Inflammatory macrophage treated with lipopolysaccharide for 1 hour (primary cell): ENCODE measurements at places on chromosomes 5 and 9.

GRCh38 chr5:179436321-179437122, 91.3 kb upstream of the ADAMTS2 start:
- DNase-seq = no peak

- no peak for DNase-seq
These were observed 154.0 kb downstream of the WDR70 start for GRCh38 chr5:37532976-37533740.

- DNase-seq = no peak
These were observed 216.7 kb downstream of the SMARCA2 start for GRCh38 chr9:2231829-2232228.

DNA sequence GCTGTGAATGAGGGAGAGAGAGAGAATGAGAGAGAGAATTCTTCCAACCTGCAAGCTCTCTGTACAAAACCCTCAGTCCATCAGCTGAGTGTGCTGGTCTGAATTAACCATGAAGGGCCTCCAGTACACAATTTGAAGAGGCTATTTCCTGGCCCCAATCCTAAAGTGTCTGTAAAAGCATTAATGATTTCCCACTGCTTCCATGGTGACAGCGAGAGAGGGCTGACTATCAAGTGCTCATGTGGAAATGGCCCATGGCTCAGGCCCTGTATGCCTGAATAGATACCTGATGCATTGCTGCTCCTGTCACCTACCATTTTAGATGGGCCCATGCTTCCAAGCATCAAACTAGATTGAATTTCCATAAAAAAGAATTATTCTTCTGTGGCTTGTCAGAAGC, 592.4 kb downstream of the KIF4B start:
- DNase-seq = no peak

GRCh38 chr9:20805766-20806165, 121.7 kb downstream of the FOCAD start:
- DNase-seq = no peak

DNA sequence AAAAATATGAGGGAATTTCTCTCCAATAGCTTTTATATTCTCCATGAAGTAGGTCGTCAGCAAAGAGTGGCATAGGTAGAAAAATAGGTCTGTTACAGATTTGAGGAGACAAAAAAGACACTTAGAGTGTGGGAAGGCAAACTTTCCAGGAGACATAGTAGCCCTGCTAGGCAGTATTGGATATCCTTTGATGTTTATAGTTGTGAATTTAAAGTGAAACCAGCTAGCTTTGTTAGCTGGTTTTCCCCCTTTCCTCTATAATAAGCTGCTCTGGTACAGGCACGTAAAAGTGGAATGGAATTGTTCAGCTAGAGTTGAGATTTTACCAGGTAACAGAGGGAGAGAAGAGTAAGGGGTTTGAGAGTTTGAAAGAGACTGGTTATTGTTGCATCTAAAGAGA, 17.1 kb upstream of the APC start:
- DNase-seq = no peak

DNA sequence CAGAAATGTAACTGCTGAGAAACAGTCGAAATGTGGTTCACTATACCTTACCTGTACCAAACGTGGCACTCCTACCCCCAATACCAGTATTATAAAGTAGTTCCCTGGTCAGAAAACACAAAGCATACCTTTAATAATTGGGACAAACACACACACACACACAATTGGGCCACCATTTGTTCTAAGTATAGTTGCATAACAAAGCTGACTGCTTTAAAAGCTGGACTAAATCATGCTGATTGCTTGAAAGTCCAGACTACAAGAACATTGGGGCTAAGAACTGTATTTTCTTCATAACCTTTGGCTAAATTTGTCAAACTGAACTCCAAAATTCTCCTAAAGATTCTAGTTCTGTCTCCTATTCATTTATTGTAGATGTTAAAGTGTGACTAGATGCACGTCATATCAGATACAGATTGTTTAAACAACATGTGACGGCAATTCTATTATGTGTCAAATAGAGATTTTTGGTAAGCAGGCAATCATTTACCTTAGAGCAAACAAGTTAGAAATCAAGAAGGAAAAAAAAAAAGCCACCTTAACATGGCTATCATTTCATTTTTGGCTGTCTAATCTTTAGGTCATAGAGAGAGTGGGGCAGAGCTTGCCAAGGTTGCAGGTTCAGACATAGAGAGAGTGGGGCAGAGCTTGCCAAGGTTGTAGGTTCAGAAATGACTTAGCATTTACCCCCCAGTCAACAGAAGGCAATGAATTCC, 265.1 kb downstream of the ARL15 start:
- DNase-seq = no peak

DNA sequence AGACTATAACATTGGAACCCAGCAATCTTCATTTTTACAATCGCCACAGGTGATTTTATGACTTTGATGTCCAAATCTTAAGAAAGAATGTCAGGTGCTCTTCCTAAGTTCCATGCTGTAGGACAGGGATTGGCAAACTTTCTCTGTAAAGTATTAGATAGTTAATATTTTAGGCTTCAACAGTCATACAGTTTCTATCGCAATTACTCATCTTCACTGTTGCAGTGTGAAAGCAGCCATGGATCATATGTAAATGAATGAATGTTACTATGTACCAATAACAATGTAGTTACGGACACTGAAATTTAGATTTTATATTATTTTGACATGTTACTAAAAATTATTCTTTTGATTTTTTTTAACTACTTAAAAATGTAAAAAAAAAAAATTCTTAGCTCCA, 169.7 kb downstream of the DTWD2 start:
- no peak for DNase-seq

DNA sequence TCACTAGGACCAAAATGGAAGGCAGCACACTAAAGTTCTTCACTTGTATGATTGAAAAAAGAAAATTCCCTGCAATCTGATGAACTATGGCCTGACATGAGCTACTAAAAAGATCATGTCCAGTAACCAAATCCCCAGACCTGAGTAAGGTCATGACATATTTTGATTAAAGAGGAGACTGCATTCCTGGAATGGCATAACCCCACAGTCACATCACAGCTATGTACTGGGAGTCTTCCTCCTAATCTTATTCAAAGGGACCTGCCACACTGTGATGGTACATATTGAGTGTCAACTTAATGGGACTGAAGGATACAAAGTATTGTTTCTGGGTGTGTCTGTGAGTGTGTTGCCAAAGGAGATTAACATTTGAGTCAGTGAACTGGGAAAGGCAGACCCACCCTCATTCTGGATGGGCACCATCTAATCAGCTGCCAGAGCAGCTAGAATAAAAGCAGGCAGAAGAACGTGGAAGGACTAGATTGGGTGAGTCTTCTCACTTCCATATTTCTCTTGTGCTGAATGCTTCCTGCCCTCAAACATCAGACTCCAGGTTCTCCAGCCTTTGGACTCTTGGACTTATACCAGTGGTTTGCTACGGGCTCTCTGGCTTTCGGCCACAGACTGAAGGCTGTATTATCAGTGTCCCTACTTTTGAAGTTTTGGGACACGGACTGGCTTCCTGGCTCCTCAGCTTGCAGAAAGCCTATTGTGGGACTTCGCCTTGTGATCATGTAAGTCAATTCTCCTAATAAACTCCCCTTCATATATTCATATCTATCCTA, 345.0 kb downstream of the TMEM38B start:
- no peak for DNase-seq

- no peak for DNase-seq
These were observed at the start of gene TERT for GRCh38 chr5:1294835-1295649. TERT (minus strand) TSS chr5:1295068; CDS start chr5:1294989, 79 bp downstream.

- DNase-seq = no peak
These were observed 48.9 kb downstream of the APBA1 start for GRCh38 chr9:69623276-69623675.

GRCh38 chr5:76358-77169, 15.4 kb upstream of the PLEKHG4B start:
- DNase-seq = no peak

DNA sequence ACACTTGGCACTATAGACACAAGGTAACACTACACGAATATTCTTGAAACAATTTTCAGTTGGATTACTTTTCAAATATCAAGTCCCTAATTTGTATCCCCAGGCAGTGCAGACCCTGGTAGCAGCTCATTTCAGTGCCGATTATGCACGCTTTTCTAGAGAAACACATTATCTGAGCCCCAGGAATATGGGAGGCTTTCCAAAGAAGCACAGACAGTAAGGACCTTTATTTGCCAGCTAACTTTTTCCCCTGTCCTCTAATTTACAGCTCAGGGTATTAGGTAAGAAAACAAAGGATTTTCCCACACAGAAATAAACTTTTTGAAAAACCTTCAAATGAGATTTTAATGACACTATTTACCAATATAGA, 852.3 kb upstream of the DMAC1 start:
- DNase-seq = no peak

DNA sequence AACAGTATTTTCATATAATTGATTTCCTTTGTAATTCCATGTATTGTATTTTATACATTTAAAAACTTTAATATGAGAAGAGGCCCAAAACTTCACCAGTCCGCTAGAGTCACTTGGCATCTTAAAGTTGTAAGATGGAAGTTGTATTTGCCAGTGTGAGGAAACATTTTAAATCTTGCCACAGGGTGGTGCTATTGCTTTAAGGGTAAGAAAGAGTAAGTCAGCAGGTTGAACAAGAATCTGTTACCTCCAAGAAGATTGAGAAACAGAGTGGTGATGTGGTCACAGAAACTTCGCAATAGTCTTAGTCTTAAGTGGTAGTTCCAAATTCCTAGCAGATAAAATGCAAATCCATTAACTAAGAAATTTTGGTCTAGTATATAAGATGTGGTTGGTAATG, 39.8 kb upstream of the RANBP6 start:
- peak; percentile 82 for DNase-seq

- no peak for DNase-seq
These were observed 4.0 kb downstream of the IL13 start for GRCh38 chr5:132662004-132662401.

- no peak for DNase-seq
These were observed 124.9 kb upstream of the ZNF462 start for GRCh38 chr9:106738109-106738508.

- no peak for DNase-seq
These were observed 213.5 kb downstream of the FANCC start for GRCh38 chr9:95103871-95104580.

DNA sequence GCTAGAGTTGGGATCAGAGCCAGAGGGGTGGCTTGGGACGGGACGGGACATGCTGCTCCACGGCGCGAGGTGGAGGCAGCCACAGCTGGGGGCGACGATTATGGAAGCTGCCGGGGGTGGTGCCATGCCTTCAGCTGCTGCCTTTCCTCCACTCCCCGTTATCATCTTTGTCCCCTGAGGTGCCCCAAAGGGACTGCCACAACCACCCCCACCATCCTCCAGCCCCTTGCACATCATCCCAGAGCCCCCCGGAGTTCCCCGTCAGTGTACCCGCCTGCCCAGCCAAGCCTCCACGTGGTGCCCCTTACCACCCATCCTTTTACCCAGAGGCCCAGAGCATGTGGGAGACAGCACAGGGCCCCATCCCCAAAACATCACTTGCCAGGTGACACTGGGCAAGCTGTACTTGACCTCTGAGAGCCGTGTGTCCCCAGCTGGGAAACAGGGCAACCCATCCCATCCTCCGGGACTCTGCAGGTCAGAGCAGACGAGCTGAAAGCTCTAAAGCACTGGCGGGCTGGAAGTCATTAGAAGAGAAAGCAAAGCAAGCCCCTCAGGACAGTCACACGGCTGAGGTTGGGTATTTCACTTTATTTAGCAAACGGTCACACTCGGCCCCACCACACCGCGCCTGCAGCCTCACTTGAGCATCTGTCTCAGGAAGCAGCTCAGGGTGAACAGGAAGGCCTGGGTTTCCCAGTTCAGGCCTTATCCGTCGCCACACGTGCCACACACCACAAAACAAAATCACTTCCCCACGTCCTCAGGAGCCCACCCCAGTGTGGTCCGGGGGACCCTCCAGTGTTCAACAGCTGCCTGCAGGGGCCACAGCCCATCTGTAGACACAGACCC, 19.5 kb upstream of the MXD3 start:
- no peak for DNase-seq

DNA sequence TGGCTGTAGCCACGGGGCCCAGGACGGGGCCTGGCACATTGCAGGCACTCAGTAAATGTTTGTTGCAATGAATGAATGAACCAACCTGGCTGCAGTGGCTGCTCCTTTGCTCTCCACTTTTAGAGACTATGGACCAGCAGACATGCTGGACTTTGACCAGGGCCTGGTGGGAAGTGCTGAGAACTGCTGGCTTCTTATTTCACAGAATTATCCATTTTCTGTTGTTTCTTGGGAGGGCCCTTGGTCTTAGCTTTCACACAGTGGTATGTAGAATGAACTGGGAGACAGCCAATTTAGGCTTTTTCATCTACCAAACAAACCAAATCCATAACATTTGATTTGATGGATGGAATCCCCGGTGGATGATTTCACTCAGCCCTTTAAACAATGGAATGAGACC, 78.0 kb upstream of the LHFPL2 start:
- no peak for DNase-seq
